ENCODE measurements at places on chromosomes 4 and X. TPM values are rescaled to one million over a fixed set of nuclear protein-coding genes. Genes with fewer than 3 reads are reported as not detected.

C1QTNF7 gene
- not detected for total RNA-seq

SEC24B gene
- 20.4 TPM for total RNA-seq

DKK2 gene
- total RNA-seq = not detected

GCNA gene
- 8.1 TPM for total RNA-seq

FAM9B gene
- total RNA-seq = 0.69 TPM

CCNA2 gene
- total RNA-seq = 32.6 TPM

FAM9A gene
- not detected for total RNA-seq

LYAR gene
- 19.1 TPM for total RNA-seq

ZFP92 gene
- total RNA-seq = 0.22 TPM

GAGE13 gene
- total RNA-seq = not detected

GNRHR gene
- not detected for total RNA-seq

LDB2 gene
- not detected for total RNA-seq

DNA sequence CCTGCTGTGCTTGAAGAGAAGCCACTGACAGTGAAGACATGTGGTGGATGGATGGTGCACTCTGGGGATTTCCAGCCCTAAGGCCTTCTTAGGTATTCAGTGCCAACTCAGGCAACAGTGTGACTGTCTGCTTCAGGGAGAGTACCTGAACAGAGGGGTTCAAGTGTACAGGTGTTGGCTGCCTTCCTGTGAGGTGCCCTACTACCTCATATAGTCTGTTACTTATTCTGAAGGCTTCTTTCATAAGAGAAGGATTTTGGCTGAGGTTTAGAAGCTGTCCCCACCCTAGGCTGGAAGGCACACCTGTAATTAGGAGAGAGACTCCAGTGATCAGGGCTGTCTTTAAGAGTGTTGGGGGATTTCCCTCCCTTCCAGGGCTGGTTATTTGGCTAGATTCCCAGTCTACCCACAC, 1.8 kb downstream of the FTHL17 start:
- no peak for DNase-seq

GRCh38 chr4:114725066-114725465, 126.5 kb downstream of the UGT8 start:
- no peak for DNase-seq

DNA sequence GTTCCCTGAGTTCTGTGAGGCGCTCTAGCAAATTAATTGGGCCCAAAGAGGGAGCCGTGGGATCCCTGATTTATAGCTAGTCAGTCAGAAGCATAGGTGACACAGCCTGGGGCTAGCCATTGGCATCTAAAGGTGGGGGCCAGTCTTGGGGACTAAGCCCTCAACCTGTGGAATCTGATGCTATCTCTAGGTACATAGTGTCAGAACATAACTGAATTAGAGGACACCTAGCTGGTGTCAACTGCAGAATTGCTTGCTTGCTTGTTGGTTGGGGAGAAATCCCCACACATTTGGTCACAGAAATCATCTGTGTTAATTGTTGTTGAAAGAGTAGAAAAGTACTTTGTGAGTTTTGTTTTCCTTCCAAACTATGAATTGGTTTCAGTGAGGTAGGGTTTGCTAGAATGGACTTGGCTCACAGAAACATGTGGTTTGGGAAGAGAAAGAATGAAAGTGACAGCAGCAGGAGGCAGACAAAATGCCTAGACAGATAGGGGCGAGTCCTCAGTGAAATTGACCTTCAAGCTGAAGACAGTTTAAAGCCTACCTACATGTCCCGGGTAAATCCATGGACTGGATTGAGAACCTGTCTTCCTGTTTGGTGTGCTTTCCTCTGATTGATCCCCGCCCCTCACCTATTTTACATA, 12.8 kb upstream of the GPR82 start:
- DNase-seq = no peak

DNA sequence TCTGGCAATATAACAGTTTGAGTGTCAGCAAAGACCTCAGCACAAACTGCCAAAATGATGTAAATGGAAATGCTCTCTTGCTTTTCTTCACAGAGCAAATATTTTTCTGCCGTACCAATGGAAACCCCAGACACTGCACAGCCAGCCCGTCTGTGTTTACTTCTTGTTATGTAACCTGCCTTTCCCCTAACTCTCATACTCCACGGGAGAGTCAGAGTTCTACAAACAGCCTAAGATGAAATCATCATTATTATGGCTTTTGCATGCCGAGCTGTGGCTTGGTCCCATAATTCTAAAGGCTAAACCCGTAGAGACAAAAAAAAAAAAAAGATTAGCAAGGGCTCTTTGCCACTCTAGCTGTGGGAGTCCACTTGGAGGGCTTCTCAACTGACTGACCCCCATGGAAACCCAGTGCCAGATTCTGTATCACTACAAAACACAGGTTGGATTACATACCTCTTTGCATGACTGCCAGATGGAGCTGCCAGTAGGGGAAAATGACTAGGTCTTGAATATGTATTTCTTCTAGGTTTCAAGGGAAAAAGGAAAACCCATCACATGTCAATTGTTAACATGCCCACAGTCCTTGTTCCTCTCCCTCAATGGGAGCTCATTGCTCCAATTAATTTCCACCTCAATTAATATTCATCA, 197.2 kb upstream of the CNKSR2 start:
- DNase-seq = no peak

DNA sequence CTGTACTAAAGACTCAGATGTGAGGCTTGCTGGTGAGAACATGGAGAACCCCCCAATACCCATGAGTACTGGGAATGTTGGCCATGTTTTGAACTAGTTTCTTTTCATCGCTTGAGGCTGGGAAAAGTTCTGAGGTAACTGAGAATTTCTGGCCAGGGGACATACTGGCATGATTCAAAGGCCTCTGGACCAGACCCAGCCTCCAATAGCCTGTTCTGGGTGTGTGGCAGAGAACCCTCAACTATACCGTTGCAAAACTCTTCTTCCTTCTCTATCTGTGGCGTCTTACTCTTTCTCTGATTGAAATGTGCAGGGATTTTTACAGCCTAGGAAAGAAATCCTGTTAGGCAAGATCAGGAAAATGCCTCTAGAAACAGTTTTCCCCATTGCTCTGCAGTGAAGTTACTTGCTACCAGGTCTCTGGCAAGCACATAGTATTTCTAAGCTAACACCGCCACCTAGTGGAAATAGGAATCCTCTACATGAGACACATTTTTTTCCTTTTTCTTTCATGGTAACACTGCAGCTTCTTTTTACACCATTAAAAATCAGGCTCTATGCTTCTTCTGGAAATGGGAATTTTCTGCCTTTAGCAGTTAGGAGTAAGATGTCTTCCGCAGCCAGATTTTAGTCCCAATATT, 170.7 kb upstream of the ZCCHC13 start:
- peak; percentile 30 for DNase-seq

- no peak for DNase-seq
Observed at GRCh38 chrX:69815063-69815462, 199.2 kb downstream of the EDA start.

- peak; percentile 28 for DNase-seq
Observed at GRCh38 chr4:577499-578450, 1.7 kb upstream of the TMEM271 start.

DNA sequence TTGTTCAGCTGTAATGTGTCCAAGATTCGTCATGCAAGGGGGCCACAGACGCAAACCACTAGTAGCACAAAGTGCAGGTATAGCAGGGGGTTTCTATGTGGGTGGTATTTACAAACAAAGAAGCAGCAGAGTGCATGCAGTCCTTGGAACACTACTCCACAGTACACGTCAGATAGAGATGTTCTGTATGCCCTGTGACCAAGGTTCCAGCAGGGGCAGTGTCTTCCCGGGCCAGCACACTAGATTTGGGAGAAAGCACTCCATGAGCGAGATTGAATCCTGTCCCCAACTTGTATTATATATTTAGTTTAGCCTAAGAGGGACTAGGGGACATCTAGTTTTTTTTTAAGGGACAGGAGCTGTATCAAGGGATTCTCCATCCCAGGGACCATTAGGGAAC, 54.4 kb upstream of the ESX1 start:
- no peak for DNase-seq

DNA sequence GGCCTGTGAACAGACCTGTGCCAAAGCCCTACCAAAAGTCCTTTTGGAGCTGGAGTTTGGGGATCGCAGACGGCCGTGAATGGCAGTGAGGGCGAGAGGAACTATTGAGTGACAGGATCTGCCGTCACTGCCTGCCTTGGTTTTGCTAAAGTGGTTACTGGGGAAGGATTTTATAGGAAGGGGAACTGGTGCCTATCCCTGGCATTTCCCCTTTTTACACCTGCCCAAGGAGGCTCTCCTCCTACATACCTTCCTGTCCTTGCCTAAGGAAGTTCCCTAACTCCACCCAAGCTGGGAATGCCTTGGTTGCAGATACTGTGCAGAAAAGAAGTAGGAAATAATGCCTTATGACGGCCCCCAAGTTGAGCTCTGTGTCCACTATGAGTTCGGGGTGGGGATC, 14.5 kb downstream of the LONRF3 start:
- no peak for DNase-seq

DNA sequence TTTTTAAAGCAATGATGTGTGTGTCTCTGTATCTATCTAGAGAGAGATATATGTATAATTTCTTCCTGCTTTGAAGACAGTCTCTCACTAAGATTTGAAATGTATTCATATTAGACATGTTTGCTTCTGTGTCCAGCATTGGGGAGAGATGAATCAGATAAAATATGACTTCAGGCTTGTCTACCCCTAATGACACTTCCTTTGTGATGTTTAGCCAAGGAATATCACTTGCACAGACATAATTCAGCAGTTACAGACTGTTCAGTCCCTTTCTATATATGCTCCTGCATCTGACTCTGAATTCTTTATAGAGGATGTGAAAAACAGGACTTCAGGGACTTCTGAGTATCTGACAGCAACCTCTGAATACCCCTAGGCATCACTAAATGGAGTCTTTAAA, 158.4 kb downstream of the DCLK2 start:
- no peak for DNase-seq

DNA sequence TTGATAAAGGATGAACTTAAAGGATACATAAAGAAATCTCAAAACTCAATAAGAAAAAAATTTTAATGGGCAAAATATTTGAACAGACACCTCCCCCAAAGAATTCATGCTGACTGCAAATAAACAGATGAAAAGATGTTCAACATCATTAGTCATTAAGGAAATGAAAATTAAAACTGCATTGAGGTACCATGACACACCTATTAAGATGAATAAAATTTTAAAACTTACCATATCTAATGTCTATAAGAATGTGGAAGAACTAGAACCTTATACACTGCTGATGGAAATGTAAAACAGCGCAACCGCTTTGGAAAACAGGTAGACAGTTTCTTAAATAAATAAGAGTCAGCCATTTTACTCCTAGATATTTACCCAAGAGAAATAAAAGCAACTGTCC, 266.8 kb upstream of the TET2 start:
- DNase-seq = no peak

DNA sequence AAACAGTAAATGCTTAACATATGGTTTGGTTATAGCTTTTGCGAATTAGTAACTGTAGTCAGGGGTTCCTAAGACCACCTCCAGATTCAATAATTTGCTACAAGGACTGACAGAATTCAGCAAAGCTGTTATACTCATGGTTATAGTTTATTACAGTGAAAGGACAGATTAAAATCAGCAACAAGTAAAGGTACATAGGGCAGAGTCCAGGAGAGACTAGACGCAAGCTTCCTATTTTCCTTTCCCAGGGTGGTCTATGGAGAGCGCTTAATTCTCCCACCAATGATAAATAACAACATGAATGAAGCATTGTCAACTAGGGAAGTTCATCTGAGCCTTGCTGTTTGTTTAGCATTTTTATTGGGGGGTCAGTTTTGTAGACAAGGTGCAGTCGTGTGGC, 5.9 kb downstream of the NSUN7 start:
- DNase-seq = no peak

GRCh38 chr4:8200302-8200975, 1.3 kb downstream of the SH3TC1 start:
- DNase-seq = no peak

GRCh38 chr4:63663870-63664269, 745.4 kb downstream of the TECRL start:
- DNase-seq = no peak

DNA sequence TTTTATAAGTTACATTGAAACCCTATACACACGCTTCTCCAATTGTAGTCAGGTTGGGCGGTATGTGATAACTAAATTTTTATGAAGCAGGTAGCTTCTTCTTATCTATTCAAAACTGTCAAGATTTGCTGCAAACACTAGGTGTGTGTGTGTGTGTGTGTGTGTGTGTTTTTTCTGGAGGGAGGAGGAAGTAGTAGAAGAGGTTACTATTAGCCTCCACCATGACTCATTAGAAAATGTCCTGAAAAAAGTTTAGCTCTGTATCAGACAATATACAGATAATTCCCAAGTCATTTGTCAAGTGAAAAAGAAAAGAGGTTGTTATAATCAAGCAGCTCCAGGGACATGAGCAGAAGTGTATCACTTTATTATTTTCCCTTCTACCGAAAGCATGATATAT, 33.9 kb downstream of the PCDH7 start:
- DNase-seq = peak; percentile 9

- DNase-seq = peak; percentile 0
Observed at GRCh38 chr4:33060674-33061542, 2340.7 kb downstream of the PCDH7 start.

DNA sequence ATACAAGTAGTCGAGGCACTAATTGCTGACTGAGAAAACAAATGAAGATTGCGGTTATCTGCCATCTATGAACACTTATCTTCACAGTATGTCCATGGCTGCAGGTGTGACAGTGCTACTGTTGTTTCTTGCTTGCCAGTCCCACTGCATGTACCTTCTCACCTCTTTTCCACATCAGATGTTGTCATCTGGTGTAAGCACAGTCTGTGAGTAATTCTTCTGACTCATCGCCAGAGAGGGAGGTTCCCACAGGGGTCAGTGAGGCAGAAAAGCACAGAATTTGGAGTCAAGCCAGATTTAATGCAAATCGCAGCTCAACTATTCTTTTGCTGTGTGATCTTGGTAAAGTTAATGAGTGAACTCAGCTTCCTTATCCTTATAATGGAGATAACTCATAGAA, 144.4 kb downstream of the GLRA2 start:
- DNase-seq = peak; percentile 76

DNA sequence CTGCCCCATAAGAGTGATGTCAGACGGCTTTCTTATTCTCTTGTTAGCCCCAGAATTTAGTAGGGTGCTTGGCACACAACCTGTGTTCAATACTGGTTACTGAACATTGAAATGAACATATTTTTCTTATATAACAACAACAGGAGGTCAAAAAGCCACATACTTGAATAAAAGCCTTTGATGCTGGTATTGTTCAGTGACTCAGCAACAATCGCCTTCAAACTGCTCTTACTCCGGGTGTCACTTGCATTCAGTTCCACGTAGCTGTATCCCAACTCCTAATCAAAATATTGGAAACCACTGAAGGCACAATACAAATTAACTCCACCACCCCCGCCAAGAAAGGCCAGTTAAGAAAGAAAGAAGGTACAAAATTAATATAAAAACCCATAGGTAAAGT, 61.5 kb downstream of the RFC1 start:
- DNase-seq = no peak

Data from Calu3 (cell line).